NCI-H345 (cell line): ENCODE measurements at places on chromosomes 7 and 10.

DNA sequence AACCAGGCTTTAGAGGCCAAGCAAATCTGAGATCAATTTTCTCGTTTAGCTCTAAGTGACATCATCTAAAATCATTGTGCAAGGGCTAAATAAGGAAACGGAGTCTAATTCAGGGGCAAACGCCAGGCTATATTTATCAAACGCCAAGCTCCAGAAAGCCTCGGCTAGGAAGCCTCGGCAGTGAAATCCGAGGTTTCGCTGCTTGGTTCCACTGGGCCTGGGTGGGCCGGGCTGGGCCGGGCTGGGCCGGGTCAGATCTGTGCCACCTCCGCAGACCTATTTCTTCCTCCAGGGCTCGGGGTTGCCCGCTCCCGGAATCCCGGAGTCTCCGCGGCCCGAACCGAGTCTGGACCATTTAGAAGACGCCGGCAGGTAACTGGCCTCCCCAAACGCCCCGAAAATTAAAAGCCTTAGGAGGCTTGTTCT is 459 bp upstream of the FEZF1 start:
- DNase-seq, result no peak

GRCh38 chr10:128870830-128871597 is 596.0 kb upstream of the MGMT start:
- no peak for DNase-seq

- DNase-seq, result no peak
Observed at GRCh38 chr7:129495987-129496386, 6.3 kb upstream of the SMKR1 start.

GRCh38 chr10:121133901-121134300 is 282.7 kb downstream of the WDR11 start:
- DNase-seq, result no peak

- no peak for DNase-seq
Observed at GRCh38 chr7:52355053-52355452, 680.4 kb upstream of the POM121L12 start.

DNA sequence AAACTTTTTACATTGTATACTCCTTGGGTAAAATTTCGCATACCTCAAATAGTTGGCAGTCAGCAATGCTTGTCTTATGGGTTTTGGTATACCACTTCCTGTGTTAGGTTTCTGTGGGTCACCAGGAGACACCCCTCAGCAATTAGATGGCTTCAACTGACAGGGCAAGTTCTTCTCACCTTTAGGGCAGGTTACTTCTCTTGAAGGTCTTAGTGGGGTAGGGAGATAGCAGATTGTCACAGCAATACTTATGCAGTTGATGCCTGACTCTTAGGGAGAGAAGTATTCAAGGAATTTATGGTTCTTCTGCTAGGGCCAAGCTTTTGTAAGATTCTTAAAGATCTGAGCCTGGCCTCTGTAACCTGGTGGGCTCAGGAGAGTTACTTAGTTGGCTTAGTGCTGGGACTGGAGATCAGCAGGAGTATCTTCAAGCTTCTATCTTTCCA is 42.9 kb downstream of the MKLN1 start:
- DNase-seq, result no peak

DNA sequence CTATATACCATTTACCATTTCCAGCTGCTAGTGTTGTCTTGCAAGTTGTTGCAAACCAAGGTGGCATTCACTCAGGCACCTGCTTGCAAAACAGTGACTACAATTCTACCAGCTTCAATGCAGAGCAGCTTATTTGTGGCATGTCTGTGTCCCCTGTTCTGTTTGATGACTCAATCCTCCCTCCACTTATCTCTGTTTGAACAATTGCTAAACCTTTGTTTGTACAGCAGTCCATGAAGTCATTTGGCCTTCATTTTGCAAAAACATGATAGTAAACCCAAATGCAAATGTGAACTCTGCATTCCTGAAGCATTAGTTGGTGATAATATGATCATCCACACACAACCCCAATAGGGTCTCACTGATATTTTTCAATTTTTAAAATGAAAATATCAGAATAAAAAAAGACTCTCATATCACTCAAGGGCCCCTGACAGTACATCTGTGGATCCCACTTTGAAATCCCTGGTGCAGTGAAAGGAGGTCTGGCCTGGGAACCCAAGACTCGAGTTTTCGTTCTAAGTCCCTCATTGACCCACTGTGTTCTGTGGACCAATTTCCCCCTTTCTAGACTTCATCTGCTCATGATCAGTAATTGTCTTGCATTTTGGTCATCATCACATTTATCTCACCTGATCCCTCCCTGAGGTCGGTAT is 425.4 kb downstream of the RPS24 start:
- peak; percentile 88 for DNase-seq
